Small intestine (tissue), 16 donors: ENCODE measurements at places on chromosomes 4 and X. TPM values are rescaled to one million over a fixed set of nuclear protein-coding genes. Genes with fewer than 3 reads are reported as not detected.

The TRAPPC2 gene
- polyA plus RNA-seq, result 7.8 TPM

The MTNR1A gene
- polyA plus RNA-seq, result 0.24 TPM

The SPARCL1 gene
- polyA plus RNA-seq, result 60.9 TPM

The TCP11X2 gene
- 0.18 TPM for polyA plus RNA-seq

The NLRP2B gene
- polyA plus RNA-seq, result not detected

The PHEX gene
- polyA plus RNA-seq, result 0.54 TPM

DNA sequence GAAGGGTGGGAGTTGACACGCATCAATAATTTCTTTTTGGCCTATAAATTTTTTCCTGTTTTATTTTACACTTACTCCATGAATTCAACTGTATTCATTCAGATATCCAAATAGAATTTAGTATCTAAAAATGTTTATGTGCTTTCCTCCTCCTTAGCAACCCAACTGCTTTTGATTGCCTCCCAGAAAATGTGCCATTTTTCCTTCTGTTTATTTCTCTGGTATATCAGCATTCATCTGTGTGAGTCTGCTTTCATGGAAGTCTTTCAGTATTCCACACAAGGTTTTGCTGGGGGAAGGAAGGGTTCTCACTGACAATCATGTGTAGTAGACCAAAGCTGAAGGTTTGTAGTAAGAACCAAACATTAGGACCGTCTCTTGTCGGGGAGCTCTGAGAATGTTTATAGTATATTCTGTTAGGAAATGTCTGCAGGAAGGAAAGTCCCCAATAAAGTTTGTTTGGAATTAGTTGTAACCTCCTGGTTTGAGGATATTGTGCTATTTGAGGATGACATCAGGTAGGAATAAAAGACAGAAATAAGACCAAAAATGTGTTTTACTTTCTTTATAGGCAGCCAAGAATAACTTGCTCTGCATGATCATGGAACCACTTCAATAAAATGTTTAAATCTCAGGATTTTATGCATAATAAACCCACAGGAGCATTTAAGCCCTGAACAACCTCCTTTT lies 673.6 kb upstream of the INTU start:
- no peak for DNase-seq

DNA sequence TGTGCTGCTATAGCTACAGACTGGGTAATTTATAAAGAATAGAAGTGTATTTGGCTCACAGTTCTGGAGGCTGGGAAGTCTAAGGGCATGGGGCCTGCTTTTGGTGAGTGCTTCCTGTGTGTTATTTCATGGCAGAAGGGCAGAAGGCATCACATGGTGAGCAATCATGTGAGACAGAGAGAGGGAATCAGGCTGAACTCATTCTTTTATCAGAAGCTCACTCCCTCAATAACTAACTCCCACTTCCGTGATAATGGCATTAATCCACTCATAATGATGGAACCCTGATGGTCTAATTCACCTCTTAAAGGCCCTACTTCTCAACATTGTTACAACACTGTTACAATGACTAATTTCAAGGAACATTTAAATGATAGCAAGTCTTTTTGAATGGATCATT lies 129.4 kb downstream of the FAT4 start:
- no peak for DNase-seq

- DNase-seq, result peak; percentile 35
These were observed 25.9 kb downstream of the HOPX start for GRCh38 chr4:56655209-56655626.

DNA sequence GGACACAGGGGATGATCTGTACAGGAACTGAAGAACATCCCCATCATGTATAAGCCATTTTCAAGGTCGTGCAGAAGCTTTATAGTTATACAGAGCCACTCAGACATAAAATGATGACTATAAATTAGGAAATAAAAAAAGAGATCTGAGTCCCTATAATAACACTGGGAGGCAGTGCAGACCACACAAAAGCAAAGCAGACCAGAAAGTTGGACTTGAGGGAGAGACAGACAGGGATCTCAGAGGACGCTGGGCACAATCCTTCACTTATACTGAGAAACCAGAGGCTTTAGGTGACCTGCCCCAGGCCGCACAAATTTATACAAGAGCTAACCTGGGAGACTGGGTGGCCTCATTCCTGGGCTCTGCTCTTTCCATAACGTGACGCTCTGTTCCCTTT lies 70.5 kb downstream of the HADH start:
- DNase-seq, result peak; percentile 14

- DNase-seq, result no peak
These were observed 277.9 kb downstream of the GBA3 start for GRCh38 chr4:22970665-22971064.

GRCh38 chrX:46961574-46962283 lies 49.5 kb downstream of the JADE3 start:
- no peak for DNase-seq

- no peak for DNase-seq
These were observed 62.8 kb upstream of the NEIL3 start for GRCh38 chr4:177246641-177247584.

- DNase-seq, result no peak
These were observed 51.0 kb upstream of the VEGFC start for GRCh38 chr4:176843710-176844109.

GRCh38 chr4:189202182-189202868 lies 738.3 kb upstream of the FRG1 start:
- peak; percentile 36 for DNase-seq

DNA sequence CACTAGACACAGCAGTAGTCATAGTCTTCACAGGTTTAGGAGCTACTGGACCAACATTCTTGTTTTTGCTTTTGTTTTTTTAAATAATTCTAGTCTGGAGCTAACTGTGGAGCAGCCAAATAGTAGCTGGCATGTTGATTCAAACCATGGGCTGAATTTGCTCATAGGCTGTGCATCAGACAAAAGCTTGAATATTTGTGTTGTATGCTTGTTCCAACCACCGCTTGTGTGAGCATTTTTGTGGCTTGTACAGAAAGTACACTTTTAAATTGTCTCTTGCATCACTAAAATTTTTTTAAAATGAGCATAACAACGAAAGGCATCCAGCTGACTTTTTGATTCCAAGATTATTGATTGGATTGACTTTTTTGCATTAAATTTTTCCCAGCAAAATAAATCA lies 39.6 kb downstream of the CCNI start:
- no peak for DNase-seq

- no peak for DNase-seq
These were observed 26.0 kb upstream of the BMP2K start for GRCh38 chr4:78749972-78750727.

DNA sequence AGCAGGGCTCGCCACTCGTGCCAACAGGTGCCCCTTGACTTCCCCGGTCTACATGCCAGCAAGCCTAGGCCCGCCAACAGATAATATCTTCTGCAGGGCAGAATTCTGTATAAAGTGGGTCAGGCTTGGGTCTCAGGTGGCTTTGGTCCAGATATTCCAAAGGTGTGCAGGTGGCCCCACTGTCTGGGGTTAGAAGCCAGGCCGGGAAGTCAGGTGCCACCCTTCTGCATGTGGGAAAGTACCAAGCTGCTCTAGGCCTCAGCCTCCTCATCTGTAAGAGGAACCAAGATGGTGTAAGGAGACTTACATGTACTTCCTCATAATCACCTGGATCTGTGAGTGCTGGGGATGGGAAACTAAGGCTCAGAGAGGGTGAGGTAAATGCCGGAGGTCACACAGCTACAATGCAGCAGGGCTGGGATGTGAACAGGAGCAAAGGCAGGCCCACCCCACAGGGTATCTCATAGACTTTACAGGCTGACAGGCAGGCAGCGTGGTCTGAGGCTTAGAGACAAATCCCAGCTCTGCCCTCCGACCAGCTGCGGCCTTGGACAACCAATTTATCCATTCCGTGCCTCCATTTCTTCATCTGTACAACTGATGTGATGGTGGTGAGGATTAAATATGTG lies 35.9 kb downstream of the WDR1 start:
- DNase-seq, result no peak

DNA sequence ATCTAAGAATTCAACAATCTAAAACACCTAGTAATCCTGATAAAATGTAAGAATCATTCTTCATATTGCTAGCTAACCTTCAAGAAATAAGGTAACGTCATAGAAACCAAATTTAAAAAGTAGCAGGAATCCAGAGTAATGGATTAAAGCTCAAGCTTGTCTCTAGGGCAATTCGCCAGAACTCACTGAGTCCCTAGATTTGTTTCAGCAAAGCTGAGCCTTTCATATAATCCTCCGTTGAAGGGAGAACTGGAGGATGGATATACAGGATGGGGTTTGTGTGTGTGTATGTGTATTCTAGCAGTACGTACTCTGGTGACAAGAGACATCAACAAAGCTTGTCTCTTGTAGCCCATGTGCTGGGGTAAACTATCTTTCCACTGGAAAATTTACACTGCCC lies 2173.5 kb upstream of the AGA start:
- DNase-seq, result no peak

GRCh38 chr4:90071289-90072235 lies 55.6 kb upstream of the CCSER1 start:
- DNase-seq, result no peak

DNA sequence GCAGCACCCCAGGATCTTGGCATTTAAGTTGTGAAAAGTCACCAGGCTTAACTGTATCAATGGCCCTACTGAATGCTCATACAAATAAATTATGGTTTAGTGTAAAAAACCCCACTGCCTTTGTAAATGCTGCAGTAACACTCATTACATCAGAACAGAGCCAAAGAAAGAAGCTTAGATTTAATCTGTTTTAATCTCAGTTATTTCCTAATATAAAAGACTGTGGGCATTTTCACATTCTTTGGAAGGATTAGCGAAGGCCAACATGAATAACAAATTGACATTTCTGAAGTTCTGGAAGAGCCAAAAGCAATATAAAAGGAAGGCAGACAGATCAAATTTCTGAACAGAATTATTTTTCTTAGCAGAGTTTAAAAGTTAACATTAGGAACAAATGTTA lies 140.0 kb upstream of the HCCS start:
- no peak for DNase-seq

- DNase-seq, result peak; percentile 25
These were observed 25.2 kb upstream of the GK start for GRCh38 chrX:30627818-30628652.

DNA sequence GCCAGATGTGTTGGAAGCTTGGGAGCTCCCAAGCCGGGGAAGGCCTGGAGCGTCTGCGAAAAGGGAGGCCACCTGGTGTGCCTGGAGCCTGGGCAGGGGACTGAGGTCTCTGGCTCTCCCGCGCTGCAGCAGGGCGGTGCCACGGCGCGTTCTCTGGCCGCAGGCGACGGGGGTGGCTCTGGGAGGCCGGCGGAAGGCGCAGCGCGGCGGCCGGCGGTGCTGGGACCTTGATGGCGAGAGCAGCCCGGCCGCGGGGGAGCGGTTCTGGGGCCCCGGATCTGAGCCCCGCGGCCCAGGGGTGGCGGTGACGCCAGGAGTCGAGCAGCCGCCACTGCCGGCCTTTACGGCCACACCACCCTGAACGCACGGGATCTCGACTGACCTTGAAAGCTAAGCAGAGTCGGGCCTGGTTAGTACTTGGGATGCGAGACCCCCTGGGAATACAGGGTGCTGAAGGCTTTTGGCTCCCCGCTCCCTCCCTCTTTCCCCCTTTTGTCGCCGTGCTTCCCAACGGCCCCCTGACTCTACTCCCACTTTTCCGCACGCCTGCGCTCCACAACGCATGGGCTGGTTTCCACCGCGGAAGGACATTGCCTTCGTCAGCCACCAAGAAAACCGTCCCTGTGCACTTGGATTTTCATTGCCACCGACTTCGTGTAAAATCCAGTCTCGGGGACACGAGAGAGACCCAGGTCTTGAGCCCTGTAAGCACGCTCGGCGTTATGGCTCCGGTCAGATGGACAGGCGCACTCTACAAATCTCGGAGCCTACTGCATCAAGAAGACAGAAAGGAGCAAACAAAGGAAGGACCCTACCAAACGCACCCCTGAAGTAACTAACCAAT lies 9.5 kb downstream of the FRG2 start:
- DNase-seq, result no peak

- no peak for DNase-seq
These were observed 28.7 kb upstream of the BMP2K start for GRCh38 chr4:78747475-78747922.

DNA sequence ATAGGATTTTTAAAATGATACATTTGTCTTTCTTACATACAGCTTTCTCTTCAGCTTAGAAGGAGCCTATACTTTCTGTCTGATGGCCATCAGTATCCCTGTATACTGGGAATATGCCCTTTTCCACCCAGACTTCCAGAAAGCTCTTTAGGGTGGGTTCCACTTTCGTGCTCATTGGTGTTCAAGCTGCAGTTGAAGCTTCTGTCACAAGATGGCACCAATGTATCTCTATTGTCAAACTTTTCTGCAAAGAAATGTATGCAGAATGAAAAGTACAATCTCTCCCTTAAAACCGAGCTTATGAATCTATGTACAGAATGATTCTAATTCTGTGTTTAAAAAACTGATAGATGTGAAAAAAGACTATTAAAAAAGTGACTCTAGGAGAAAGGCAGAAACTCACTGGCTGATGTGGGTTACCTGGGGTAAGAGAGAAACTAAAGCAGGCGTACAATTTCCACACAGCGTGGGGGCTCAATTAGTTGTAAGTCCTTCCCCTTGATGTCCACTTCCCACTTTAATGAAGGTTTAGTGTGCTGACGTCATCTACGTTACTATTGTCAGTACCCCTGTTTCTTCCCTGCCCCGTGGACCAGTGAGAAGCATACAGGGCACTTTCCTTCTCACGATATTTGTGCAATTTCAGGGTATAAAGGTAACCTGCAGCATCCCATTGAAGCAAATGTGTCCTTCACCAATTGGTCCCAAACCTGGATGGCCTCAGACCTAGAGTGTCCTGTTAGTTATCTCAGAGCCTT lies 57.3 kb upstream of the TCEAL2 start:
- DNase-seq, result peak; percentile 13

DNA sequence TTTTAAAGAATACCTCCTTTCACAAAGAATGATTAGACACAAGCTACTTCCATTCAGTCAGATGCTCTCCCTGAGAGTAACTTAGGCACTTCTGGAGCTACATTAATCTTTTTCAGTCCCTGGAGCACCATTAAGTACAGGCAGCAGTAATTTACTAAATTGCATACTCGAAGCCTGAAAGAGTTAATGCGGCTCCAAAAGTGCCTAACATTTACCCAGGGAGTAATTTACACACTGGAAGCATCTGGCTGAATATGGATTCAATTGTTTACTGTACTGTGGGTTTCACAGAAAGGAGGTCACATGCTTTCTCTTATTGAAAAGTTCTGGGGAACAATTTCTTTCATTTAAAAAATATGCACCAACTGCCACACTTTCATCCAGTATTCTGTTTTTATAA lies 260.8 kb upstream of the TENM3 start:
- DNase-seq, result no peak
